ENCODE measurements at places on chromosomes 4 and X. TPM values are rescaled to one million over a fixed set of nuclear protein-coding genes. Genes with fewer than 3 reads are reported as not detected.

DNA sequence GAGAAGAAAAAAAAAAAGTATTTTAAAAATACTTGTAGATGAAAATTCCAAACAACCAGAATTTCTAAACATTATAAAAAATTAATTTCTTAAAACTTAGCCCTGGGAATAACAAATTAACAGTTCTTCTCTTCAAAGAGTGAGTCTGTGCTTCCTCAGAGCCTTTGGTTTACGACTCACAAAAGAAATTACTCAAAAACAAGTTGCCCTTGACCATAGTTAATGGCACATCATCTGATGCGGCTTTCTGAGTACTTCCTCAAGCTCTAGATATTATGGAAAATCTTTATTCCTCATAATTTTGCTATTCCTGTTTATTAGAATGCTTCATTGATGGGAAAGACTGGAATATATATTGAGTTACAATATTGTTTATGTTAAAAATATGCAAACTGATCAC is 23.7 kb downstream of the TAPT1 start:
- DNase-seq, result no peak

DNA sequence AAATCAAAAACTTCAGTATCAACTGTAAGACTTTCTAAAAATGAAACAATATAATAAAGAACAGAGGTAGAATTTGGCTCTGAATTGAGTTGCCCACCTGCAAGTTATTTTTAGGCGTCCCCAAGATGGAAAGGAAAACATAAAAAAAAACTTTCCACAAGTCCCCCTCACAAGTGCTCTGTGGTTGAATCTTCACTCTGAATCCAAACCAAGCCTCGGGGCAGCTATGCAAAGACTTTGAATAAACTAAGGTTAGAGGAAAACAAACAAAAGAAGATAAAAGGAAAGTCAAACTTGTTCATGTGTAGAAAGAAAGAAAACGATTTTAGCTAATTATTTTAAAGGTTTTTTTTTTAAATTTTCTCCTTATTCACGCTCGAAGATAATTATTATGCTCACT is 372.4 kb upstream of the SLIT2 start:
- DNase-seq, result no peak

GRCh38 chr4:188971125-188971524 is 831.9 kb downstream of the TRIML1 start:
- DNase-seq, result no peak

DNA sequence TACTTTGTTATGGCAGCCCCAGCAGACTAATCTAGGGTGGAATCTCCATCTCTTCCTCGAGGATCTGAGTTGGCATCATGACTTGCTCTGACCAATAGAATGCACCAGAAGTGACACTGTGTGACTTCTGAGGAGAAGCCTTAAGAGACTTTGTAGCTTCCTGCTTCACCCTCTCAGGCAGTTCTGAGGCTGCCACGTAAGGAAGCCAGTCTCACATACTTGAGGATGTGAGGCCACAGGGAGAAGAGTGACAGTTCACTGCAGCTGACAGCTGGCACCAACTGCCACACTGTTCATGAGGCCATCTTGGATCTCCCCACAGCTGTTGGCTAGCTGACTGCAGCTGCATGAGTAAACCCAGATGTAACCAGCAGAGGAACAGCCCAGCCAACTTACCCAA is 29.3 kb upstream of the BCOR start:
- no peak for DNase-seq

DNA sequence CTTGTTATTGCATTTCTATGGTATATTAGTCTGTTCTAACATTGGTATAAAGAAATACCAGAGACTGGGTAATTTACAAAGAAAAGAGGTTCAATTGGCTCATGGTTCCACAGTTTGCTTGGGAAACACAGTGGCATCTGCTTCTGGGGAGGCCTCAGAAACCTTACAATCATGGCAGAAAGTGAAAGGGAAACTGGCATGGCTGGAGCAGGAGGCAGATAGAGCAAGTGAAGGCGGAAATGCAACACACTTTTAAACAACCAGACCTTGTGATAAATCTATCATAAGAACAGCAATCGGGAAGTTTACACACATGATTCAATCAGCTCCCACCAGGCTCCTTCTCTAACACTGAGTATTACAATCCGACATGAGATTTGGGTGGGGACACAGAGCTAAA is 346.6 kb upstream of the GNPDA2 start:
- no peak for DNase-seq

DNA sequence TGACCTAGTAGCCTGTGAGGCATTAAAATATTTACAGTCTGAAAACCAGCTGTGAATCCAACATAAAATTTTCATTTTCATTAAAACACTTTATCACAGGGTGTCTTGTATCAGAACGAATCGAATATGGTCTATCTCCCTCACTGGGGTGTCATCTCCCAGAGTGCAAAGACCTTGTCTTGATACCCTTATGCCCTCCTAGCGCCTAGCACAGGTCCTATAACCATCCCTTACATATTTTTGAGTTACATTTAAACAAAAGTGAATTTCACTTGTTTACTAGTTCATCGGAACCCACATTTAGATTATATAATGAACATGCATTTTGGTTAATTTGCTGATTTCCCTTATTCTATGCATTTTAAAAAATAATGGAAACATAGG is 14.0 kb downstream of the DIPK2B start:
- DNase-seq, result no peak

GRCh38 chr4:58247792-58248191 is 1137.6 kb upstream of the IGFBP7 start:
- DNase-seq, result no peak

DNA sequence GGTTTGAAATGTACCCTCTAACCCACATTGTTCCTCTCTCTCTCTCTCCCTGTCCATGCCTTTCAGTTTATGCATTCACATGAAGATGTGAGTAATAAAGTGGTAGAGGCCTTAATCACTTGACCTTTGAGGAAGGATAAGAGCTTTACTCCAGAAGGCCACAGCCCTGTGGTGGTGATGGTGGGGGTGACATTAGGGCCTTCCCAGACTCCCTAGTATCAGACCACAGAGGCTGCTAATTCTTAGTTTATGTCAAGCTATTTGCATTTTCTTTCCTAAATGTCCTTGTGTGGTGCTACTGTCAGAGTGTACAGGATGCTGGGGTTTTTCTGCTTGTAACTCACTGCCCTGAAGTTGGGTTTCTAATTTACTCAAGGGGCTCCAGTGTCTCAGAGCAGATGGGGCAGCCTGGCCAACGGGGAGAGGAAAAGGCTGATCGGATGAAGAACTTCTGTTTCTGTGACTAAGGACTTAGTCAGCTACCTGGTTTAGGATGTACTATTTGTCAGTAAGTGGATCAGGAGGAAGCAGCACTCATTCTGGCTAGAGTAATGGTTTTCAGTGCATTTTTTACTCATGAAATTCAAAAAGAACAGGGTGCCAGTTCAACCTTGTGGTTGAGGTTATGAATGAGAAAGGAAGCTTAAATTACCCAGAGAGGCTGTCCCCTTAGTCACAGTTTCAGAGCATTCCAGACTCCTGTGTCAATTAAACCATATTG is 509.6 kb upstream of the DIPK2B start:
- DNase-seq, result no peak

GRCh38 chrX:107205770-107206696 is at the start of the genes DNAAF6 and NUP62CL:
Gene DNAAF6, plus strand, starts transcription at chrX:107206611. Its CDS starts 6,265 bp downstream, at chrX:107212876.
Gene NUP62CL, minus strand, starts transcription at chrX:107206433. Its CDS starts 31,287 bp downstream, at chrX:107175146.
- peak; percentile 41 for DNase-seq

GRCh38 chr4:83054928-83055327 is 19.9 kb downstream of the COPS4 start:
- DNase-seq, result no peak

- no peak for DNase-seq
Measured at GRCh38 chr4:54378461-54378860, 149.4 kb downstream of the PDGFRA start.

DNA sequence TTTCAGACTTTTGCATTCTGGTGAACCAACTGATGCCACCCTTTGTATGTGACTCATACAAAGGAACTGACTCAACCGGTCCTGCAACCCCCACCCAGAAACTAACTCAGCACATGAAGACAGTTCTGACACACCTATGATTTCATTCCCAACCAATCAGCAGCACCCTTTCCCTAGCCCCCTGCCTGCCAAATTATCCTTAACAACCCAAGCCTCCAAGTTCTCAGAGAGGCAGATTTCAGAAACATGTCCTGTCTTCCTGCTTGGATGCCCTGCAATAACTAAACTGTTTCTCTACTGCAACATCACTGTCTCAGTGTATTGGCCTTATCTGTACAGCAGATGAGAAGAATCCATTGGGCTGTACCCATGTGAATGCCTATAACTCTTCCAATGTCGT is 284.7 kb downstream of the CAMK2D start:
- DNase-seq, result no peak

- DNase-seq, result no peak
Measured at GRCh38 chr4:161828061-161828460, 335.7 kb downstream of the FSTL5 start.

GRCh38 chr4:122584519-122584918 is 36.3 kb downstream of the IL21 start:
- DNase-seq, result no peak

GRCh38 chr4:126137782-126138170 is 823.0 kb downstream of the FAT4 start:
- DNase-seq, result no peak

- no peak for DNase-seq
Measured at GRCh38 chrX:46770817-46771163, 11.9 kb upstream of the SLC9A7 start.

DNA sequence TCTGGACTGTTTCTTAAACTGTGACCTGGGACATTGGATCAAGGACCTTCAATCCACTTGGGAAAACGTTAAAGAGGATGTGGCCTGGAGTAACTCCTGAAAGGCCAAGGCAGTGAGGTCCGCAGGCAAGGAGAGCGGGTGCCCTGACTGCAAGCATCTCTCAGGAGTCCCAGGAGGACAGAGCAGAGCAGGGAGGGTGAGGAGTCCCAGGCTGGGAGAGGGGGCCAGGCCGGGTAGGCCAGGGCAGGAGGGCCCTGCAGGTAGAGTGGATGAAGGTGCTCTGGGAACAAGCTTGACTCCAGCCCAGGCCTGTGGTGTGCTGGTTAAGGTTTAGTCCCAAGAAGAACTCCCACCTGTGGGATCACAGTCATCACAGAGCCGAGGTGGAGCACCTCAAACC is 13.8 kb downstream of the PNMA6E start:
- DNase-seq, result no peak

GRCh38 chrX:72532366-72532765 is 40.3 kb downstream of the HDAC8 start:
- no peak for DNase-seq

DNA sequence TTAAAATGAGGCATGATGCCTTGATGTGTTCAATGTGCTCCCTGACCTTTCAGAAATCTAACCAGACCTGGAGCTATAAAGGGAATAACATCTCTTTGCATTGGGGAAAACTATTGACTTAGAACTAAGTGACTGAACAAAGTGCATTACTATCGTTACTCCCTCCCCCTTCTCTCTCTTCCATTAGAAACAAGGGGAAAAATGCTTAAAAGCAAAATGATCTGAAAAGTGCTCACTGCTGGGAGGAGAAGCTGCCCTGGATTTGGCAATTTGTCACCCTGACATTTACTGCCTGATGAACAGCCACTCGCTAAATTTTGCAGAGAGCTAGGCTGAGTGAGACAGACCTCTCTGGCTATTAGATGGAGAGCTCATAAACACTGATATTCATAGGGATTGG is 48.6 kb upstream of the PARM1 start:
- DNase-seq, result peak; percentile 29

DNA sequence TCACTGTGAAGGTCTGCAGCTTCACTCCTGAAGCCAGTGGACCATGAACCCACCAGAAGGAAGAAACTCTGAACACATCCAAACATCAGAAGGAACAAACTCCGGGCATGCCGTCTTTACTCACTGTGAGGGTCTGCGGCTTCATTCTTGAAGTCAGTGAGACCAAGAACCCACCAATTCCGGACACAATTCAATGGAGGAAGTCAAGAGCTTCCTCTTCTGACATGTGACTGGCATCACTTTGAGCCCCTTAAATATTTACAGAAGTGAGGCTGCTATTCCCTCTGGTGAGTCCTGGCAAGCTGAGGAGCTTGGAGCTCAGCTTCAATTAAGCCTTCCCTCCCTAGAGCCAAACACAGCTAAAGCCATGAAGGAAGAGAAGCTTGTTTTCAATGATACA is 103.5 kb upstream of the SRD5A3 start:
- no peak for DNase-seq

KDR gene
- polyA plus RNA-seq, result 43.8 TPM

GPM6B gene
- polyA plus RNA-seq, result 24.4 TPM

CENPC gene
- polyA plus RNA-seq, result 25.4 TPM

RAB40AL gene
- not detected for polyA plus RNA-seq

CHRDL1 gene
- polyA plus RNA-seq, result 9.8 TPM

ITIH6 gene
- 0.03 TPM for polyA plus RNA-seq

SOD3 gene
- polyA plus RNA-seq, result 16.6 TPM

KLHL4 gene
- polyA plus RNA-seq, result 7.6 TPM

ITM2A gene
- 85.7 TPM for polyA plus RNA-seq

MAGEB17 gene
- not detected for polyA plus RNA-seq

ADGRL3 gene
- 27.8 TPM for polyA plus RNA-seq

PLAC1 gene
- 4.2 TPM for polyA plus RNA-seq
